CD4-positive, alpha-beta T cell treated with Interleukin-1 beta for 1 hour (primary cell): ENCODE measurements at places on chromosomes 6 and 20.

DNA sequence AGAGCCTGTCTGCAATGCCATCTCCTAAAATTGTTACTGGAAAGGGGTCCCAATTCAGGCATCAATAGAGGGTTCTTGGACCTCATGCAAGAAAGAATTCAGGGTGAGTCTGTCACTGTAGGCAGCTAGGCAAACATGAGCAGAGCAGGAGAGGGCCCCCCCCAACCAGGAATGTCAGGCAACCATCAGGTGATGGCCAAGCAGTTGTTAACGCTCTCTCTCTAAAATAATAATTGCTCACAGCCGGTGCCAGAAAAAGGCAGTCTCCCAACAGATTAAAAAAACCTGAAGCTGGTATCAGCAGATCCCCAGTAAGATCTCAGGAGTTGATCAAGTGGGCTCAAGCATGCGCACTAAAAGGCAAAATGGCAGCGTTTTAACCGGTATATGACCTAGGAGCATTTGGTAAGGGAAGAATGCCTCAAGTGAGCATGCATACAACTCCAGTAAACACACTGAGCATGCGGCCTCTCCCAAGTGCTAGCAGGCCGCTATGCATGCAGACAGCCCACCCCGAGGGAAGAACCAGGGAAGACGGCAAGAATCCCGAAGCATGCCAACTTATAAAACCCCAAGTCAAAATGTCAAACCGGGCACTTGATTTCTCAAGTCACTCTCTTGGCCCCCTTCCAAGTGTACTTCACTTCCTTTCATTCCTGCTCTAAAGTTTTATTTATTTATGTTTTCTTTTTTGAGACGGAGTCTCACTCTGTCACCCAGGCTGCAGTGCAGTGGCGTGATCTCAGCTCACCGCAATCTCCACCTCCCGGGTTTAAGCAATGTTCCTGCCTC lies 44.0 kb upstream of the RNGTT start:
- no peak for DNase-seq

- no peak for DNase-seq
These were observed 62.3 kb upstream of the TMEM181 start for GRCh38 chr6:158497620-158498019.

DNA sequence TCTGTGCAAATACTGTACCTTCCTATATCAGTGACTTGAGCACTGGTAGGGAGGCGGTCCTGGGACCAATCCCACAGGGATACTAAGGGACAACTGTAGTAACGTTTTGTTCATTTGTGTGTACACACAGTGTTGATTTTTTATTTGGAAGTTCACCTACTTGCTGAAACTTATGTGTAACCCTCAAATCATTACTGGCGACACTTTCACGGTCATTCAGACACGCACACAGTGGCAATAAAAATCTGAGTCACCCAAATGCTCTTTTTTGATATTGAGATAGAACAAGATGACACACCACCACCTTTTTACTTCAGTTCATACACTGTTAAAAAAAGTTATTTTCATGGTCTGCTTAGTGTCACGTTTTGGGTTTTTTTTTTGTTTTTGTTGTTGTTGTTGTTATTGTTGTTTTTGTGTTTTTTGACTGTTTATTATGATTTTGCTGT lies 79.8 kb downstream of the QKI start:
- DNase-seq = no peak

DNA sequence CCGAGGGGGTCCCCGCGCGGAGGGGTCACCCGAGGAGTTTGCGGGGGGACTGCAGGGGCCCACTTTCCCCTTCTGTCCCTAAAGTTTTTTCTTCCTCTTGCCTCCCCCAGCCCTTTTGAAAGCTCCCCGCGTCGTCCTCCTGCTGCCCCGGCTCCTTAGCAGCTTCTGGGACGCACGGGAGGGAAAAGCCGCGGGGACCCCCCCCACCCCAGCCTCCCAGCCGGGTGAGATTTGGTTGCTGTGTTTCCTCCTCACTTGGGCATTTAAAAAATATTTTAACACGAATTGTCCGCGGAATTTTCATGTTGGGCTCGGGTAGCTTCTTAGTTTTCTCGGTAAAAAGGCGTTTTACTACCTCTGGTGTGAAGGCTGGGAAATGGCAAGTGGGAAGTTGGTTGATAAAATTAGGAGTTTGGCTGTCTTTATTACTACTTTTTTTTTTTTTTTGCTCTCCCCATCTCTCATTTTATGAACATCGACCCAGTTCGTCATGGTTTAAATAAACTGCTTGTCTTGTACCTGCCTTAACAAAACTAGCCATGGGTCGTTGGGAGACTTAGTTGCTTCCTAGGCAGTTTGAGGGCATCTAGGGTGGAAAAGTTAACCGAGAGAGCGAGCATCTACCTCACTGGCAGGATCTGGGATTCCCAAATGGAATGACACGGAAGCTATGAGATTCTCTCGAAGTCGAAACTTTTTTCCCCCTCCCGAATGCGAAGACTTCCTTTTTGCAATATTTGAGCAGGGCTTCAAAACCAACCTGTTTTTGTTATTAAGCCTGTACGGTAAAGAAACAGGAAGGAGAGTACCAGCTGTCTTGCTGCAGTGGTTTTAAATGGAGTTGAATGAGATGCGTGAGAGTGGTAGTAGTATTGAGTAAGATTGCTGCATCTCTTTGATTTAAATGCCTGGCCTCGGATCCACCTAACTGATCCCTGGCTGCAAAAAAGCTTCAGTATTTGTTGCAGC lies 868 bp downstream of the NCOA3 start:
- DNase-seq = peak; percentile 12

- DNase-seq = no peak
These were observed 200.5 kb upstream of the ARG1 start for GRCh38 chr6:131372535-131372934.

- DNase-seq = no peak
These were observed 121.1 kb downstream of the FOXA2 start for GRCh38 chr20:22462975-22463914.

DNA sequence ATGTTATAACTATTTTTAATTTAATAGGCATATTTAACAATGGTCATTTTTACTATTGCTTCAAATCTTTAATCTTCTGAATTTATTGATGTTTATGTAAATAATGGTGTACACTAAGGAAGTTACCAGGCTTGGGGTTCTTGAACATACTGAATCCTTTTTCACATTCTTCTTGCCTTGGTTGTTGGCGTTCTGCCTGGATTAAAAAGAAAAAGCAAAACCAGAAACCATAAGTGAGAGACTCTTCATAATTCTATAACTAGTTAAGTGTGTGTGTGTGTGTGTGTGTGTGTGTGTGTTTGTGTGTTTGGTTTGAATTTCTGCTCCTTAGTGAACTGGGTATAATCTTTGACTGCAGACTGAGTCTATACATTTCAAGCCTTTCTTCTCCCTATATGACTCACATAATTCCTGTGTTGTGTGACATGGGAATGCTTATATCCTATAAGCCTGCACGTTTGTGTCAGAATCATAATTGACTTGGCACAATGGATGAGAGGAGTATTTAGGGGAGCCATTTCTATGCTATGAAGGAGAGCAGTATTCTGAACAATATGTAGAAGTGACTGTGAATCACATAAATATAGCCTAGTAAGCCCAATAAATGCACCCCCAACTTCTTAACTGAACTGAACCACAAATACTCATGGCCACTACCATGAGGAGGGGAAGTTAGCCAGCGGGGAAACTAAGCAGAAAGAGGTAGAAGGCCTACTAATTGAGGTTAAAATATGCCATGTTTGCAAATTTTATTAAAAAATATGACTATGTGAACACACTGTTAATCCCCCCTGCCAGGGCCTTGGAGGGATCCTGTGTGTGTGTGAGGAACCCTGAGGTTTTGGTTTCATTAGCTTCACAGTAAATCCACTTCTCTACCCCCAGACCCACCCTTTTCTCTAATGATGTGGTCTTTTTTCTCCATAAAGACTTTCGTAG lies 425.5 kb downstream of the BCKDHB start:
- no peak for DNase-seq

DNA sequence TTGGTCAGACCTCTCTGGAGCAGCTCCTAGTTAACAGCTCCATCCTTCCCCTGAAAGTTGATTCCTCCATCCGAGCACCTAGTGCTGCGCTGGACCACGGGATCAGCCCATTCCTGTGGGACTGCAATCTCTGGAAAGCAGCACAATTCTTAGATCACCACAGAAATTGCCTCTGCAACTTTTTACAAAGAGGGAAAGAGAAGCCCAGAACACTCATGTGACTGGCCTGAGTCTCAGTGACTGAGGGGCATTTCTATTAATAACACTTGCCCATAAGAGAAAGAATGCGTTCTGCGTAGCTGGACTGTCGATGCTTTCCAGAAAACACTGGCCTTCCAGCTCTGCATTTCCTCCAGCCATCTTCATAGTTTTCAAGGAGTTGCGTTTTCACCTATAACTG lies 18.3 kb downstream of the MPC1 start:
- DNase-seq = no peak

DNA sequence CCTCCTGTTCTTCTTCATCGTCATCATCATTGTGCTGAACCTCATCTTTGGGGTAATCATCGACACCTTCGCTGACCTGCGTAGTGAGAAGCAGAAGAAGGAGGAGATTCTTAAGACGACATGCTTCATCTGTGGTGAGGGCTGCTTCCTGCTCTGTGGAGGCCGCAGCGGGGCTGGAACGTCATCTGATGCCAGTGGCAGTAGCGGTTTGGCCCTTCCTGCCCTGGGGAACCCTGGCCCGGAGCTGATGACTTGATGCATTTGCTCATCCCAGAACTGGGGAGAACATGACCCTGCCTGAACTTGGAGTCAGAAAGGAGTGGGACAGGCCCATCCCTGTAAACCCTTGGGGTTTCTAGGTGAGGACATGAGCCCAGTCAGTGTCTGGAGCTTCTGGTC lies 18.7 kb downstream of the UQCC2 start:
- peak; percentile 78 for DNase-seq

GRCh38 chr6:21348504-21349195 lies 244.9 kb upstream of the SOX4 start:
- no peak for DNase-seq

GRCh38 chr20:48758206-48758820 lies 69.5 kb downstream of the PREX1 start:
- peak; percentile 59 for DNase-seq

DNA sequence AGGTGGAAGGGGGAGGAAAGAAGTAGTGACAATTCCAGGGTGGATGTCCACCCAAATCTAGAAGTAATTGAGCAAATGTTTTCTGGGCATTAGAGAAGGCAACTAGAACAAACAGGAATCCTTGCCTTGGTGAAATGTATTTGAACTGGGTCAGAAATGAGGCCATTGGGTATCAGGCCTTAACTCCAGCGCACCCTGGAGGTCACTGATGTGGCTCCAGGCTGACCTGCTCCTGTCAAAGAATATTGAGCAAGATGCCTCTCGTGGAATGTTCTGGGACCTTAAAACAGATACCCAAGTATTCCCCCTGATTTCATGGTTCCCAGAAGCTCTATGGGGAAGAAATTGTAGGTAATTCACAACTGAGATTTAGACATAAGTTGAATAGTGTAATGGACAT lies 6.9 kb downstream of the HLA-DPB1 start:
- DNase-seq = no peak

GRCh38 chr6:67450641-67451040 lies 1184.4 kb upstream of the ADGRB3 start:
- DNase-seq = no peak

DNA sequence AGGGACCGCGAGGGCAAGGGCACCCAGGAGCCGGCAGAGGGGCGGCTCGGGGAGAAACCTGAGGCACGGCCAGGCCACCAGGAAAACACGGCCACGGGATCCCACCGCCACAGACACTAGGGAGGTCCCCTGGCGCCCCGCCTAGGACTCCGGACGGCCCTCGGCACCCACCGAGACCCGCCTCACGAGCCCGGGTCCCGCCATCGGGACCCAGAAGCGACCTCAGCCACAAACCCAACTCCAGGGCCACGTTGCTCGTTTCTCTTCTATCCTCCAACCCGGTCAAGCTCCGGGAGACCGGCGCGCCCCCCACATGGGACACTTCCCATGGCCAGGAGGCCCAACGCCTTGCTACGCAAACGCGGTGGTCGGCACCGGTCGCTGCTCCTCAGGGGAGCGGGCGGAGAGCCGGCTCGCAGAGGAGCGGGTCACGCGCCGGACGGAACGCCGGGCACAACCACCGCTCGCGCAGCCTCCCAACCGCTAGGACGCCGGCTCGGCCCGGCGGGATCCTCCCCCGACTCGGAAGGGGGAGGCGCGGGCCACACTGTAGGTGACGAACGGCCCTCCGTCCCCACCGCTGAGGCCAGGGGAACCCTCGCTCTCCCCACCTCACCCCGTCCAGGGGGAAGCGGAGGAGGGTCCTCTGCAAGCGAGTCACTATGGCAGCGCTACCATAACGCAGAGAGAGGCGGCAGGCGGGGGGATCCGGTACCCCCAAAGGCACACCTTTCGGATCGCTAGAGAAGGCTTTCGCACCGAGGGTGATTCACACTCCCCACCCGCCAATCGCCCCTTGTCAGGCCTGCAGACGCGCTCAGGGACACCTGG lies 1514.1 kb upstream of the DEFB115 start:
- no peak for DNase-seq

- DNase-seq = no peak
These were observed 166.7 kb upstream of the THEMIS start for GRCh38 chr6:128067446-128068118.

- no peak for DNase-seq
These were observed 21.0 kb upstream of the MYT1 start for GRCh38 chr20:64143018-64143801.

DNA sequence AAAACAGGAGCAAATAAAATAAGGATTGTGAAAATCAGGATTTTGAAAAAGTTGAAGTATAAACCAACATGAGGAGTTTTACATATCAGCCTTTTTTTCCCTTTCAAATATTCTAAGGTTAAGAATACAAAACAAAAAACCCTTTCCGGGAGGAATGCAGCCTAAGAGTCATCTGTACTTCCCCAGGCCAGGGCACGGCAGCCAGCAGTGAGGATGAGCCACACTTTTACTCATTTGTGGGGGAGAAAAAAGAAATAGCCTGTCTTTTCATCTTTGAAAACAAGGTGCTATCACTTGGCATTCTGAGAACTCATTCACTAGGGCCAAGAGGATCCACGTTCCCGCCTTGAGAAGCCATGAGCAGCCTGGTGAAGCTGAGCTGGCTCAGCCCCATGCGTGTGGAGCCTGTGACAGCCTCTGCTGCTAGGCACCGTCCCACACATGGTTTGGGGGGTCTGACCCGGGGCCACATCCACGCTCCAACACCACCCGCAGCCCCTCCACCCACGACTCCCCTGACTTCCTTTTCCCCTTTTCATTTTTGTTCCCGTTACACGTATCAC lies 11.2 kb downstream of the SLC22A1 start:
- DNase-seq = no peak

DNA sequence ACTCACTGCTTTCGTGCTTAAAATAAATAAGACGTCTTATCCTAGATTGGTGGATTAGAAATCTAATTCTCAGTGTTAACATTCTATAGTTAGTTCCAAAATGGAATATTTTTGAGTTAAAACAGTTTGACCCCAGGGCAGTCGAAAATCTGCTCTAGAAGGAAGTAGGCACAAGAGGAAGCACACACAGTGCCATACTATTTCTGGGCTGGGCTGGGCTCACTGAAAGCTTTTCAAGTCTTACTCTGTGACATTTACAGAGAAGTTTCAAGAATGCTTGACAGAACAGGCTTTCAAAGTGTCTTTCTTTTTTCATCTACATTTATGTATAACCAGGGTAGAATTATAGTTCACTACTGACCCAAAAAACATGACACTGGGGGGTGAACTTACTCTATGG lies 209.8 kb downstream of the SOD2 start:
- DNase-seq = no peak
